ENCODE measurements at places on chromosomes 1 and 21.
A peak's percentile ranks its signal among the peaks of the same experiment; 100 is the strongest.

- no peak for DNase-seq
These were observed 5.9 kb upstream of the BRWD1 start for GRCh38 chr21:39319251-39319756.

GRCh38 chr1:225644666-225645065 lies 8.3 kb downstream of the ENAH start:
- no peak for DNase-seq

GRCh38 chr1:17118268-17118667 lies 983 bp downstream of the PADI2 start:
- no peak for DNase-seq

DNA sequence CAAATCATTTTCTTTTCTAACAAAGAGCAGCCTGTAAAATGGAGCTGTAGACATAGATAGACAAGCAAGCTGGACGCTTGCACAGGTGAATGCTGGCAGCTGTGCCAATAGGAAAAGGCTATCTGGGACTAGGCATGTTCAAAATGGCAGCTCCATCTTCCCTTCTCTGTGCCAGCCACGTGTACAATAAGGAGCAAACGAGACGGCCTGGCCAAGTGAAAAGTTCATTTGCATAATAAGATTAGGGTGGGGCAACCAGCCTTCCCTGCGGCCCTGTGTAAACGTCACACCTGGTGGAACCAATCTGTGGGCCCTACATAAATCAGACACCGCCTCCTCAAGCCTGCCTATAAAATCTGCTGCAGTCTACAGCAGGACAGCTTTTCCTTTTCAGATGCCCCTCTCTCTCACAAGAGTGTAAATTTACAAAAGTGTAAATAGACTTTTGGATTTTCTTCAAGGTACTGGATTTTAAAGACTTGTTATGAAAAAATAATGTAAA lies 16.6 kb upstream of the EDEM3 start:
- no peak for DNase-seq

DNA sequence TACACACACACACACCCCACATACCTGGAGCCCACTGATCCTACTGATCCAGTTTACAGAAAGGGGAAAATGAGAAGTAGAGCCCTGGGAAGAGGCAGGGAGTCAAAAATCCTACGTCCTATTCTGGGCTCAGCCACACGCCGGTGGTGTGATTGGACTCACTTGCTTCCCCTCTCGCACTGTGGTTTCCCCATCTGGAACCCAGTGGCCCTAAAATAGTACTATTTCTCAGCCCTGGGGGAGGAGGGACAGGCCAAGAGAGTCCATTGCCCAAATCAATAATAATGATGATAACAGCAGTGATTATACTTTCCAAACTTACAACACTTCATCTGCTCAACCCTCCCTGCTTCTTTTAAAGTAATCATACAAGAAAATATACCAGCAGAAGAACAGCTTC lies 2.9 kb upstream of the PIGR start:
- DNase-seq, result no peak

DNA sequence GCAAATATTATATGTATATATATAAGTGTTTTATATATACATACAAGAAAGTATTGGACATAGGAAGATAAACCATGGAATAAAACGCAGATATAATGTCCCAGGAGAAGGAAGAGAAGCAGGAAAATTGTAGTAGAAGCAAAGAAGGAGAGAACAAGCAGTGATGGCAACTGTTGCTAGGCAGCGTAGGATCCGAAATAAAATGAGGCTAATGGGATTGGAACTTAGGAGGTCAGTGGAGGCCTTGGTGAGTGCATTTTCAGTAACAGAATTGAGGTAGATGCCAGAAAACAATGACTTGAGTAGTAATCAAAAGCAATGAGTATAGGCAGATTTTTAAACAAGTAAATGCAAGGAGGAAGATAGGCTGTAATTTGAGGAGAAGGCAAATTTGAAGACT lies 265.8 kb downstream of the LRRC7 start:
- DNase-seq, result no peak

GRCh38 chr1:6979003-6979613 lies 193.9 kb downstream of the CAMTA1 start:
- no peak for DNase-seq

GRCh38 chr1:1437904-1438376 lies 2.5 kb downstream of the VWA1 start:
- peak; percentile 99 for DNase-seq

DNA sequence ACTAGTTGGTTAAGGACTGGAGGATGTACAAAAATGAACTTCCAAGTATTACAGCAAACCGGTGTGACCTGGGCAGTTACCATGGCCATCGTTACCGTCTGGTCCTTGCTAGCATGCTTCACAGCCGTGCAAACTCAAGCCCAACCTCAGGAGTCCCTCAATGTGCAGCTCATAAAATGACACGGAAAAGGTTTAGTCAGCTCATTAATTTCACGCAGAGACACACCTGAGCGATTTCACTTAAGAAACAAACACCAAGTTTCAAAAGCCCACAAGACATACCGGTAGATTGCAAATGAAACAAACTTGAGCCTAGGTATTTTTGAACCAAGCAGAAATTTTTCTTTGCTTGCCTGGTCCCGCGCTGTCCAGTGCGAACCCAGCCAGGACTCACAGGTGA lies 105.0 kb upstream of the ADAR start:
- no peak for DNase-seq

DNA sequence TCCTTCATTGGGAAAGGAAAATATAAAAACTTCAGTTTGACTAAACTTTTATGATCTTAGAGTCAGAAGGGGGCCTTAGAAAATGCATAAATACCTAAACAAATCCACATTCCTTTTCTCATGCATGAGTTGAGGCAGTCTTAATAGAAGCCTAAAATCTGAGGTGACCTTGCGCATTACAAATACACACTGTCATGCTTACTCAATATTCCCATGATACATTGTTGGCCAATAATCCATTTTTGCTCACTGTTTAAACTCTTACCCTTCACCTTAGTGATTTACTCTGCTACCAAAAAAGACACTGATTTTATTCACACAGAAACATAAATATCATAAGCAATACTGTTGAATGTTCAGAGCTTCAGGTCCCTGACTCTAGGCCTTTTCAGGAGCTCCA lies 19.1 kb upstream of the TMCO1 start:
- DNase-seq, result no peak

- no peak for DNase-seq
These were observed 143.3 kb downstream of the DYRK1A start for GRCh38 chr21:37509802-37510393.

- DNase-seq, result no peak
These were observed 15.1 kb downstream of the FOXJ3 start for GRCh38 chr1:42319871-42320484.

DNA sequence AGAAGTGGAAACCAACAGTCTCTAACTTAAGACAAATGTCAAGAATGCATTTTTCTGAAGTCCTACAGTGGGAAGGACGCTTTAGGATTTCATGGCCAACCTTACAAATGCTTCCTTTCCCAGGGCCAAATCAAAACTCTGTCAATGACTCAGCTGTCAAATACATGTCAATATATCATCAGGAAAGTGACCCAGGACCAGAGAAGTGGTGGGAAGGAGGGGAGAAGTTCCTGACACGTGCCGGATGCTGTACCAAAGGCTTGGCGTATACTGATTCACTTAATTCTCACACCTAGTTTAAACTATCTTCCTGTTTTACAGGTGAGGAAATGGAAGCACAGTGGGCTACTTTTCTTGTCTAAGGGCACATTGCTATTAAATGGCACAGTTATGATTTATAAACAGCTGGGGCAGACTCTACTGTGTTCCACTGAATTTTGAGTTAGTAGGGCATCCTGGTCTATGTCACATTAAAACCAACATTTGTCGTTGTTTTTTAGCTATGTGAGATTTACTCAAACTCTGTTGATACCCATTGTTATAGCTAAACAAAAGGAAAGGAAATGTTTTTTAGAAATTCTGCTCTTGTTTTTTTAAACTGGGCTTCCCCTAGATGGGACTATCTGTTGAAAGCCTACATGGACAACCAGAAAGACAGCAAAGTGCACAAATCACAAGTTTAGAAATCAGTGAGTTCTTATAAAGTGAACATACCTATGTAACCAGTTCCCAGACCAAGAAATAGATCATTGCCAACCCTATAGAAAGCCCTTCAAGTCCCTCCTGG lies 208.2 kb upstream of the SGIP1 start:
- DNase-seq, result no peak

DNA sequence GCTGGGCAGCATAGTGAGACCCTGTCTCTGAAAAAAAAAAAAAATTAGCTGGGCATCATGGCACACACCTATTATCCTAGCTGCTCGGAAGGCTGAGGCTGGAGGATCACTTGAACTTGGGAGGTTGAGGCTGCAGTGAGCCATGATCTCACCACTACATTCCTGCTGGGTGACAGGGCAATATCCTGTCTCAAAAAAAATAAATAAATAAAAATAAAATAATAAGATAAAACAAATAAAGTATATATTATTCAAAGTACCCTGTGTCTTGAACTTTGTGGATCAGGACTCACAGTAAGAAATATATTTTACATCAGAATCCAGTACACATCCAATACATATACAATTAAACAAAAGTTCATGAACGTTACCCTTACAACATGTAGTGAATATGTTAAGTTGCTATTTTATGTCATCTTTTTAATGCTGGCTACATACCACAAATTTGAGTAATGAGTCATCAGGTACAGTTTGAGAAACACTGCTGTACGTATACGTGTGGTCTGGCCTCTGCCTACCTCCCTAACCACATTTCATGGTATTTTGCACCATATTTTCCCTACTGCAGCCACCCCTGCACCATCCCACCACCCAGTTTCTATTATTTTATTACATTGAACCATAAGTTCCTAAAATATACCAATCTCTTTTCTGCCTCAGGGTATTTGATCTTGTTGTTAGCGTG lies 4.4 kb downstream of the NME7 start:
- DNase-seq, result no peak

- DNase-seq, result no peak
These were observed 714.4 kb upstream of the NCAM2 start for GRCh38 chr21:20283836-20284235.

DNA sequence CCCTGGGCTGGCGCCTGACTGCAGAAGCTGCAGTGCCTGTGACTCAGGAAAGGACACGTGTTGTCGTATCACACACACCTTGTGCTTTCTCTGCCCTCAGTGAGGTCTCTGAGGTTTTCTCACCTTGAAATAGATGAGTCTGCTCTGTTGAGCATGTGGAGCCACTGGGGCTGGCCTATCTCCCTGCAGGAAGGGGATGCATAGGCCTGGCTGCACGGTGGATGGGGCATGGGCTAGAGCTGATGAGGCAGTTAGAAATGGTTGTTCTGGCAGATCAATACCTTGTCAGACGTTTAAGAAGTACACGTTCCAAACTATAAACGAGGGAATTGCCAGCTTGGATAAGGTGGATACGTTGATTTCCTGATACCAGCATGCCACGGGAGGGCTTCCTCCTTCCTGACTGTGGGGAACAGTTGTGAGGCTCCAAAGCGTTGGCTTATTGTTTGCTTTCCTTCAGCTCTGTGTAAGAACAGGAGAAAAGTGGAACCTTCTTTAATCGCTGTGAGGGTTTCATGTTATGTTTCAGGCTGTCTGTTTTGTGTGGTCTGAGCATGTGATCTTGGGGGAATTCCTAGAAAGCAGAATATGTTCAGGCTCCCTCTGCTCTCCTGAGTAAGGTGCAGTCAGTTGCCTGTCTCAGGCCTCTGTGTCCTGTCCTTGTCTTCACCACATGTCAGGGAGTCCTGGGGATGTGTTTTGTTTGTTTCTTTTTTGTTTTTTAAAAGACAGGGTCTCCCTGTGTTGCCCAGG lies 44.8 kb downstream of the PCNT start:
- no peak for DNase-seq

- DNase-seq, result no peak
These were observed 62.0 kb upstream of the MACF1 start for GRCh38 chr1:39142401-39143060.

- DNase-seq, result no peak
These were observed 11.9 kb downstream of the MEF2D start for GRCh38 chr1:156488566-156489165.

- DNase-seq, result no peak
These were observed 10.1 kb upstream of the PARP1 start for GRCh38 chr1:226417830-226418546.

GRCh38 chr1:218401998-218402785 lies 57.1 kb downstream of the TGFB2 start:
- peak; percentile 33 for DNase-seq

- no peak for DNase-seq
These were observed 75.5 kb downstream of the HIVEP3 start for GRCh38 chr1:41842993-41843755.

GRCh38 chr1:220711056-220711809 lies 21.1 kb downstream of the C1orf115 start:
- DNase-seq, result no peak

- no peak for DNase-seq
These were observed 77.0 kb upstream of the NBPF4 start for GRCh38 chr1:108320849-108321248.

DNA sequence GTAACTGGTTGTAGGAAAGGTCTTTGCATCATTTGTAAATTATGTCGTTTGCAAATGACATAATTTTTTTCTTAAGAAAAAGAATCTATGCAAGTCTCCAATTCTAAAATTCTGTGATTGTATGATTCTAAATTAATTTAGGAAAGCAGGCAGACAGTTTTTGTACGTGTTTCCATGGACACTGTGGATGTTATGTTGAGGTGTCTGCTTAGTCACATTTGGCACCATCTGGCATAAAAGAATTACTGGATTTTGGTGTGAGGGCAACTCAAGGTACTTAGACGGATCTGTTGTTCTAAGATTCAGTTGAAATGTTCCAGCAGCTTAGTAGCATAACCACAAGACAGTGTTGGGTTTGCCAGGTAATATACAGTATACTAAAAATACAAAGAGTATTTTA lies 42.5 kb downstream of the C1orf21 start:
- DNase-seq, result no peak

DNA sequence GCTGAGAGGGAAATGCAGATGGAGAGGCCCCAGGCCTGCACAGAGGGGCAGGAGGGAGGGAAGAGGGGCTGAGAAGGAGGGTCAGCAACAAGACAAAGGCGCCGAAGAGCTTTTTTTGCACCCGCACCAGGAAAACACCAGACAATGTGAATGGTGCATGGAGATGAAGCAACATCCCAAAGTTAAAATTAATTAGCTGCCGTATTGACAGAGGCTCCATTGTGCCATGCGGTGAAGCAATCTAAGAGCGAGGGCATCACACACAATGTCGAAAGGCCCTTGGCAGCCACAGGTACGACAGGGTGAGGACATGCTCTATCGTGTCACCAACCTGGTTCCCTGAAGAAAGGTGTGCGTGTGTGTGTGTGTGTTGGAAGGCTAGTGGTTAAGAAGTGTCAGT lies 41.2 kb downstream of the SSBP3 start:
- no peak for DNase-seq

DNA sequence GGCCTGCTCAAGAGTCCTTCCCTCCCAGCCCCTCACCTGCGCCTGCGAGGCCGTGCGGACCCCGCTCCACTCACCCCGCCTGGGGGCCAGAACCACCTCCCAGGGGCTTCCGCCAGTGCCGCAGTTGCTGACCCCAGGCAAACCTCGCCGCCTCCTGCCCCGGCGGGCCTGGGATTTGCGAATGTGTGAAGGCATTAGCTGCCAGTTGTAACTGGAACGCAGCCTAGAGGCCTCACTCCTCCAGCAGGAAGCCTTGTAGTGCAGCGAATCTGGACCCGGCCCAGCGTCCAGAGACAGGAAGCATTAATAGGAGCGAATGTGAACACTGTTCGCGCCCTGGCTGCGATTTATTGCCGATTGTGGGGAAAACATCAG lies 140.9 kb upstream of the ARHGEF16 start:
- no peak for DNase-seq

GRCh38 chr1:227134686-227135314 lies 183.5 kb downstream of the CDC42BPA start:
- no peak for DNase-seq

Data from HuH-7.5 (cell line).